T-helper 1 cell (primary cell): ENCODE measurements at places on chromosomes 16 and 17.

GRCh38 chr17:80871341-80871740 is 120.3 kb upstream of the CHMP6 start:
- no peak for DNase-seq

DNA sequence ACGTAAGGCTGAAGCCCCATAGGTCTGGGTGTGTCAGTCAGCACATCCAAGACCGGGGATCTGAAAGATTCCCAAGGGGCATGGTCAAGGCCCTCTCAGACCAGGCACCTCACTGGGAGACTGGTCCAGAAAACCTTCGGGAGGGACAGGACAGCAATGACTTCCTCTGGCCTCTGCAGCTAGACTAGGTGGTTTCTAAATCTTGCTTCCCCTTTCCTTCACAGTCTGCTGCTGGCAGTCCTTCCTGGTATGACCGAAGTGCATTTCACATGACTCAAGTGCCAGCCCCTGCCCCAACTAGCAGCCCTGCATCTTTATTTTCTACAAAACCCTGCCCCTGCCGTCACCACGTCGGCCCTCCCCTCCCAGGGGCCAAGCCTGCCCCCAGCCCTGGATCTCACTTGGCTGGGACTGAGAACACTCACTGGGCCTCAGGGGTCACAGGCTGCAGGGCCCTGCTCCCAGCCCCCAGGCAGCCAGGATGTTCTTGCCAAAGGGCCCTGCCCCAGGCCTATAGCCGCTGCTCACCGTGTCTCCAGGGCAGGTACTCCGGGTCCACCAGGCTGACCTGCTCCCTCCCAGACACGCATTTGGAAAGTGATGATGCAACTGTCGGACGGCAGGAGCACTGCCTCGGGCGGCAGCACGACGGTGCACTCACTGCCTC is 18.3 kb downstream of the POLR3K start:
- no peak for DNase-seq

GRCh38 chr17:76943781-76944213 is 75.6 kb downstream of the MGAT5B start:
- DNase-seq, result no peak

- DNase-seq, result no peak
Observed at GRCh38 chr17:81870131-81870980, 781 bp downstream of the ARHGDIA start.

DNA sequence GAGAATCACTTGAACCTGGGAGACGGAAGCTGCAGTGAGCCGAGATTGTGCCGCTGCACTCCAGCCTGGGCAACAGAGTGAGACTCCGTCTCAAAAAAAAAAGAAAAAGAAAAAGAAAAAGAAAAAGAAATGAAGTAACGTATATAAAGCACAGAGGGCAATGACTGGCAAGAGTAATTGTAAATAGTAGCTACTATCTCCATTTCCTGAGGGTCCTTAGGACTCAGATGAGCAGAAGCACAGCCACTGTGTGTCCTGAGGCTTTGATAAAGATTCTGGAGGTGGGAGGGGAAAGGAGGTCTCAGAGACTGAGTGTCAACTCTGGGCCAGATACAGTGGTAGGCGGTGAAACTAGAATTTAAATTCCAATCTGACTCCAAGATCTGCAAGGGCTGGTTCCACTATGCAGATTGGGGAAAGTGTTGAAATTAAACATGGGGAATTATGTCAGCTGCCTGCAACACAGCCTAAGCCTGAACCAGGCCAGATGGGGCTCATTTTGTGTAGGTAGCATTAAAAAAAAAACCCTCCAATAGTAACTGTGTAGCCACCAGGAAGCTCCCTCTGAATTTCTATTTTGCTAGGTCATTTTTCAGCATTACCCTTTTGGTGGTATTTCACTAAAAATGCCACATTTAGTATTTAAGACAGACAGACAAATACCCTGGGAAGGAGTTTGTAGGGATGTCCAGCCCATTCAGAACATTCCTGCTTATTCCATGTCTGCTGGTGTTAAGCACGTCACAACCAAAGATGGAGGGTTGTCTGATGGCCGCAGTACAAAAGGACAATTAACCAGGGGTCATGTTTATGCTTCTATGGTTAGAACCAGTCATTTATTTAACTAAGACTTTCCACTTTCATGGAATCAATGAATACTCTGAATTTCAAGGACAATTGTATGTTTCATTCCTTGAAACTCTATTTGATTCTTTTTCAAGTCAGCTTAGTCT is 46.1 kb downstream of the TBX4 start:
- DNase-seq, result no peak

GRCh38 chr17:54785643-54786268 is 114.9 kb upstream of the TOM1L1 start:
- no peak for DNase-seq

DNA sequence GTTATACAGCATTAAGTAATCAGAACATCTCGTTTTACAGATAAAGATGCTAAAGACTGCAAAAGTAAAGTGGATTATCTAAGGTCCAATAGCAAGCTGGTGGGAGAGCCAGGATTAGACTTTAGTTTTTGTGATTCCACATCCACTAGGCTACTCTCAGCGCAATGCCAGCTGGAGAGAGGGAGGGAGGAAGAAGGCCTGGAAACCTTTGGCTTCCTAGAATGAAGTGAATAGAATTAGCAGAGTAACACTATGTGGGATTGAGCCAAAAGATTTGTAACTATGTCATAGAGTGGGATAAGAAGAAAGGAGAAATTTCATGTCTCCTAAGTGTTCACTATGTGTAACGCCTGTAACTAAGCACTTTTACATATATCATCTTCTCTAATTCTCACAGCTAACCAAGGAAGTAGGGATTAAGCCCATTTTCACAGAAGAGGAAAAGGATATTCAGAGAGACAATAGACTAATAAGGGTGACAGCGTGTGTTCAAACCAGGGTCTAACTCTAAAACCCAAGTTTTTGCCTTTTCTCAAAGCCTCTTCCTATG is 25.4 kb upstream of the NSRP1 start:
- DNase-seq, result no peak

GRCh38 chr17:39165841-39166349 is at the start of gene ARL5C:
Gene ARL5C, minus strand, starts transcription at chr17:39166161. Its CDS starts 401 bp downstream, at chr17:39165760.
- DNase-seq, result no peak

GRCh38 chr17:79732254-79732653 is 1.5 kb downstream of the ENPP7 start:
- DNase-seq, result no peak

DNA sequence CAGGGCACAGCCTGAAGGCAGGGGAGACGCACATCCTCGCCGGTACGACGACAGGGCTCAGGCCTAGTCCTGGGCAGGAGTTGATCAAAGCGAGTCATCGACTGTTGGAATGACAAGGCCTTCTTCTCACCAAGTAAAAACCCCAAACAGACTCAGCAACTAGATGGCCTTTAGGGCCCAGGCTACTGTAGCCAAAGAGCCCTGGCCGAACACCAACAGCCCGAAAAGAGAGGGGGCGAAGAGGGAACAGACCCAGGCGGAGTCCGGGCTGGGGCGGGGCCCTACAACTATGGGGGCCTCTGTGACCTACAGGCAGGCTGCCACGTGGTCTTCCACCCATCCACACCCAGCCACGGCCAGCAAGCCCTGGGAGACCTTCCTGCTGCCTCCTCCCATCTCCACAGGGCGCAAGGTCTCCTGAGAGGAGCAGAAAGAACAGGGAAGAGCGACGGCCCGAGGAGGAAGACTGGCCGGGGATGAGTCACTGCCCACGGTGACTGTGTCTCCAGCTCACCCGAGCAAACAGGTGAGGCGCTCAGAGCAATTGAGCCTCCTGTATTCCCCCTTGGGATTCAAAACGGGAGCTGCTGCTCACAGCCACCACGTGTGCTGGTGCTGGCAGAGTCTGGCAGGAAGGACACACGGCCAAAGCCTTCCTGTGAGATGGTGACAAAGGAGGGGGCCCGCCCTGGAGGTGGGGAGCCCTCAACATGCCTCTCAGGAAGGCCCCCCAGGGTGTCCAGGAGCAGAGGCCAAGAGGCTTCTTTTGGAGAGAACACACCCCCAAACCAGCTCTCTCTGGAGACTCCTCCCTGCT is 17.7 kb downstream of the SLC16A3 start:
- no peak for DNase-seq

- DNase-seq, result peak; percentile 46
Observed at GRCh38 chr16:70523743-70524398, at the start of gene SF3B3. Gene SF3B3, plus strand, starts transcription at chr16:70523816. Its CDS starts 2,841 bp downstream, at chr16:70526657.

DNA sequence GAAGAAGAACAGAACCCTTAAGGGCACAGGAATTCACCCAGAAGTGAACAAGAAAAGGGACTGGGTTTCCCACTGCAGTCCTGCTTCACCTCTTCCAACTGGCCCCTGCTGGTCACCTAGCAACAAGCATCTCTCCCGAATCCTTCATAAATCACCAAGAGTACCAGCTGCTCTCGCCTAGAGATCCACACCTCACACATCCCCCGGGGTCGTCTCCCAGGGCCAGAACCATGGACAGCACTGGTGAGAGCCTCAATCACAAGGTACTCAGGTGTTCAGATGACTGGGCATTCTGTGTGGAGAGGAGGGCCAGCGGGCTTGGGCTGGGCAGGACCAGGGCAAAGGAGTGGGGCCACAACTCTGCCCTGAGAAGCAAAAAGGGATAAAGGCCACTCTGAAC is 65.9 kb downstream of the CCT6B start:
- DNase-seq, result no peak

DNA sequence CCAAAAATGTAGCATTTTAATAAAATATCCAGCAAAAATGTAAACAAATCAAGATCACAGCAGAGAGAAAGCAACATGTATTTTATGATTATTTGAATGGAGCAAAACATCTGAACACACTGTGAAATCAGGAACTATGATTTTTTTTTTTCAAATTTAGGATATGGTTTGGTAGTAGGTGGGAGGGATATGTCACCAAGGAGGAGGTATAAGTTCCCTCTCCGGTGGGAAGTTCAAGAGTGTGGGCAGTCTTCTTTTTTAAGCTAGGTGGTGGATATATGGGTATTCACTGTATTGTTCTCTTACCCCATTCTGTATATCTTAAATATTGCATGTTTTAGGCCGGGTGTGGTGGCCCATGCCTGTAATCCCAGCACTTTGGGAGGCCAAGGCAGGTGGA is 10.2 kb downstream of the CDR2 start:
- no peak for DNase-seq

DNA sequence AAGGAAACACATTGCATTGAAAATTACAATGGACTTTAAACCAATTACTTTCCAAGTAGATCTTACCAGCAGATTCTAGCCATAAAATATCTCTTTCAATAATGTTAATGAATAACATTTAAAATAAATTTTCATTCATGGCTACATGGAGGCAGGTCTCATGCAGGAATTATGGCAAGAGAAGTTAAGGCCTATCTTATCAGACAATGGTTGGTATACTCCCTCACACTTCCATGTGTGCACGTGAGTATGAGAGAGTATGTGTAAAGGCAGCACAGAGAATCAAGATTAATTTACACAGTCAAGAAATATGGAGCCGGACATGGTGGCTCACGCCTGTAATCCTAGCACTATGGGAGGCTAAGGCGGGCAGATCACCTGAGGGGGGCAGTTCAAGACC is 76.5 kb downstream of the HELZ start:
- no peak for DNase-seq

- no peak for DNase-seq
Observed at GRCh38 chr16:31351942-31352325, 3.0 kb upstream of the ITGAX start.

- no peak for DNase-seq
Observed at GRCh38 chr17:6675201-6675825, 23.8 kb downstream of the C17orf100 start.

GRCh38 chr16:81545470-81546250 is 101.1 kb downstream of the CMIP start:
- DNase-seq, result no peak

DNA sequence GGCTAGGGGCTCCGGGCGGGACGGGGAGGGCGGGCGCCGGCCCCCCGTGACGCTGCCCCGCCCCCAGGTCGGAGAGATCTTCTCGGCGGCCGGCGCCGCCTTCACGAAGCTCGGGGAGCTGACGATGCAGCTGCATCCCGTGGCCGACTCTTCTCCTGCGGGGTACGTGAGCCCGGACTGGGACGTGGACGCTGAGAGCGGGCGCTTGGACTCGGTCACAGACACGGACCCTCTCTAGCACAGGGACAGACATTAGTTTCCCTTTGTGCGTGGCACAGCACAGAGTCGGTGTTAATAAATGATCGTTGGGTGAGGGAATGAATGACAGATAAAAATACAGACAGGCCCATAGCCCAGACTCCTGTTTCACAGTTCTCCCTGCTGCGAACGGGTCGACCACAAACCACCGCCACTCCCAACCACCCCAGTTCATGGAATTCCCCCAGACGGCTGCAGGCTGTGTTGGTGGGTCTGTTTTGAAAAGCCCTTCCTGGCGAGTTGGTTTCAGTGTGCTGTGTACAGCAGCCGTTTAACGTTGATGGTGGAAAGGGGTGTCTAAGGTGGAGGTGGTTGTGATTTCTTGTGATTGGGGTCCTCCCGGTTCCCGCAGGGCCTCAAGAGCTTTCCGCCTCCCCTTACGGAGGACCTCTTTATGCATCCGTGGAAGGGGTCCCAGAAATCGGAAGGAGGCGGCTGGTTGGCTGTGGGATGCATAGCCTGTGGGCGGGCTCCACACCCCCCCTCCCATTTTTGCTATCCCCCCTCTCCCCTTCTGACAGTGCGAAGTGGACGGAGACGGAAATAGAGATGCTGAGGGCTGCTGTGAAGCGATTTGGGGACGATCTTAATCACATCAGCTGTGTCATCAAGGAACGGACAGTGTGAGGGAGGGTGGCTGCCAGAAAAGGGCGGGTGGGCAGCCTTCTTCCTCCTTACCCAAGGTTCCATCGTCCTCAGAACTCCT is 2.9 kb downstream of the RNASEK start:
- peak; percentile 77 for DNase-seq

- DNase-seq, result no peak
Observed at GRCh38 chr17:19328441-19329061, 34.0 kb downstream of the B9D1 start.

- DNase-seq, result no peak
Observed at GRCh38 chr17:69250641-69251040, 22.0 kb upstream of the ABCA10 start.

DNA sequence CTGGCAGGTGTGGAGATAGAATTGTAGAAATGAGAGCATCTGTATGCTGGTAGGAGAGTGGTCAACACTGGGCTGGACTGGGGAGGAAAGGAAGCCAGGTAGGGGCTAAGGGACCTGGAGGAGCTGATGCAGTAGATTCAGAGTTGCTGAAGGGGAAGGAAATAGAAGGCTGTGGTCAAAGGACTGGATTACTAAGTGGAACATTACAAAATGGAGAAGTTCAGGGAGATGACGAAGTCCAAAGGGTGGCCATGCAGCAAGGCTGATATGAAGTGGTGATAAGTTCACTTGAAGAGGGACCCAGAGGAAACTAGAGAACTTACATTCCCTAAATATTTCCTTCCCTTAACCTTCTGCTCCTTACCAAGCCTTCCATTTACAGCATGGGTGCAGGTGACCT is 8.6 kb upstream of the CCL2 start:
- DNase-seq, result no peak
